Adrenal gland (tissue), 19 donors: ENCODE measurements at places on chromosomes 2 and 18. TPM values are rescaled to one million over a fixed set of nuclear protein-coding genes. Genes with fewer than 3 reads are reported as not detected.

EFEMP1 gene
- polyA plus RNA-seq, result 63.9 TPM

IL1RL2 gene
- 1.5 TPM for polyA plus RNA-seq

SLC4A3 gene
- polyA plus RNA-seq, result 40.0 TPM

CDH20 gene
- 0.32 TPM for polyA plus RNA-seq

ZDBF2 gene
- 2.3 TPM for polyA plus RNA-seq

ACP1 gene
- polyA plus RNA-seq, result 81.0 TPM

WDR75 gene
- polyA plus RNA-seq, result 30.1 TPM
